ENCODE measurements at places on chromosomes 4 and X.

DNA sequence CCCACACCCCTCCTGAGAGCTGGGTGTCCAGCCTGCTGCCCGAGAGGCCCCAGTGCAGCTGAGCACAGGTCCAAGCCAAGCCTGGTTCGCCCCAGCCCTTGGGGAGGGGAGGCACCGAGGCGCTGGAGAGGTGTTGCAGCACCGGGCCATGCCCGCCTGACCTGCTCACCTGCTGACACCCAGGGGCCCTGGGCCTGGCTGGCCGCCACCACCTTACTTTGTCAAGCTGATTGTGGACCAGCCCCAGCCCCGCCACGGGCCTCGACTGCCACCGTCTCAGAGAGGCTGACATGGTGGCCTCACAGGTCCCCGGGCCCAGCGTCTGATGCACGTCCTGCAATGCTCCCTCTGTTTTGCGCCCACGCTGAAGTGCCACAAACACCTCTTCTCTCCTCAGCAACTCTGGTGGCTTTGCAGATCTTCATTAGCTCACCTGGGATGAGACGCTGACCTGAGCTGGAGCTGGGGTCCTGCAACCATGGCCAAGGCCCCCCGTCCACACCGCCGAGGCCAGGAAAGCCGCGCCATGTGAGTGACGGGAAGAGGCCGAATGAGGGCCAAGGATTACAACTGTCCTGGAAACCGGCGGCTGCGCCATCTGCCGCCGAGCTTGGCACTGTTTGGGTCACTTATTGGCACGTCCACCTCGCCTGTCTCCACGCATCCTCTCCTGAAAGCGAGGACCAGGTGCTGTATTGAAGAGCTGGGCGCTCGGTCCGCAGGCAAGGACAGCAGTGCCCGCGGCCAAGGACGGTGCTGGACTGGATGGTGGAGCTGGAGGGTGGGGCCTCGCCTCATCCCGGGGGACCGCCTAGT, 7.6 kb downstream of the CPLX1 start:
- DNase-seq, result no peak

DNA sequence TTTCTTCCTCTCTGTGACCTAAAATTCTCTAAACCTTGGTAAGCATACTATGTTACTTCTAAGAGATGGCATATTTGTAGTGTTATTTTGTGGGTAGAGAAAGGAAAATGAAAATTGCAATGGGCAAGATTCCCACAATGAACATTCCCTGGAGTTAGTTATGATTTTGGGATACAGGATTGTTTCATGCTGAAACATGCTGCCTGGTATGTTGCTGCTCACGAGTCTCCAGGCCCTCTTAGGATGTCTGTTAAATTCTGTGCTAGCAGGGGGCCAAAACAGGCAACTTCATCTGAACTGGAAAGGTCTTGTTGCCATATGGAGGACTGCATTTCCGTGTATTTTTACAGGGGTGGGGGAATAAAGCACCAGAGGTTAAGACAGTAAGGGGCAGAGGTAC, 18.9 kb upstream of the MSMO1 start:
- DNase-seq, result no peak

GRCh38 chr4:68349279-68349648, 626 bp downstream of the YTHDC1 start:
- DNase-seq, result peak; percentile 58

- DNase-seq, result no peak
Observed at GRCh38 chr4:147370473-147370872, 110.4 kb upstream of the EDNRA start.

DNA sequence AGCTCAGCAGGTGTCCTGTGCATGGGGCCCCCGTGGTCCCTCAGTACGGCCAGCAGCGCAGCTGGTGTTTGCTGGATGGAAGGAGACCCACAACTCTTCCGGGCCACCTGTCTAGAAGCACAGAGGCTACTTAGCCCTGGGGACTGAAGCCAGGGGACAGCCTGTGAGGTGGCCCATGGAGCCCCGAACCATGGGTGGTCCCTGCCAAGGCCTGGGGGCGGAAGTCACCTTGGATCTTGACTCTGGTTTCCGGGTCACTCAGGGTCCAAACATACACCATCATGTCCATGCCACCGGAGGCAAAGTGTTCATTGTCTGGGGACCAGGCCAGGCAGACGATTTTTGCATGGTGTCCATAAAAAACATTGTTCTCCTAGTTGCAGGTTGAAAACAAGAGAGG, 39.5 kb downstream of the WDR1 start:
- DNase-seq, result no peak

DNA sequence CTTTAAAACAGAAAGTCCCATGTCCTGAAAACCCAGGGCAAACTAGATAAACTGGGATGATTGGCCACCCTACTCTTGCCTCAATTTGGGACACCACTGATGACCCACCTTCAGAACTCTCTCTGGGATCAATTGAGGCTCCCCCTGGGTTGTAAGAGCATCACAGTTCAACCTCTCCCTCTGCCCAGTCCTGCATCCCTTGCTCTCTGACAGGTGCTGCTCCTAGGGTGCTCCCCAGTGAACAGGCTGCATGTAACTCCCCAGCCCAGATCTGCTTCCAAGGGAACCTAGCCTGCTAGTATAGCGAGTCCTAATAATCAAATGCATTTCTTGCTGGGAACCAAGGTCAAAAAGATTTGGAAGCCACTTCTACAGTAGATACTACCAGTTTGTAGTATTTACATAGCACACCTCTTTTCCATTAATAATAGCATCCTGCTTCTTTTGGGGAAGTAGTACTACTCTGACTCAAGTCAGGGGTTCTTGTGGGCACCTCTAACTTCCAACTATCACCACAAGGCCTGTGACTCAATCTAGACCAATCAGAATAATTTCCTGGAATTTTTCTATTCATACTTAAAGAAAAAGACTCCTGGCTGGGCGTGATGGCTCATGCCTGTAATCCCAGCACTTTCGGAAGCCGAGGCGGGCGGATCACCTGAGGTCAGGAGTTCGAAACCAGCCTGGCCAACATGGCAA, 42.1 kb upstream of the SPINK2 start:
- DNase-seq, result no peak

DNA sequence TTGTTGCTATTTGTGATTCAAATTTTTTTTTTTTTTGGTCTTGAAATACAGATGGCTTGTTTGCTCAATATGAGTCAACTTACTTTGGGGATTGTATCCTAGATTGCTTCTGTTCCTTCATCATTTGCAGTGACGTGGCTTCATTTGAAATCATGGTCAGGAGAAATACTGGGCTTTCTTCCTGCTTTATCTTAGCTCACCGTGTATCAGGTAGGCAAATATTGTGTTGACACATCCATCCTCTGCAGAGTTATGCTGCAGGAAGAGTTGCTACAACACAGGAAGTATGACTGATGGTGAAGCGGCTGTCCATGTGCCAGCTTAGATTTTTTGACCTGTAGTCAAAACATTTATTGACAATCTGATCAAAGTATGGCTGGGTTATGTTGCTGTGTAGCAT, 232.2 kb downstream of the C4orf33 start:
- peak; percentile 49 for DNase-seq

- no peak for DNase-seq
Observed at GRCh38 chrX:112761242-112762207, 79.1 kb downstream of the AMOT start.

DNA sequence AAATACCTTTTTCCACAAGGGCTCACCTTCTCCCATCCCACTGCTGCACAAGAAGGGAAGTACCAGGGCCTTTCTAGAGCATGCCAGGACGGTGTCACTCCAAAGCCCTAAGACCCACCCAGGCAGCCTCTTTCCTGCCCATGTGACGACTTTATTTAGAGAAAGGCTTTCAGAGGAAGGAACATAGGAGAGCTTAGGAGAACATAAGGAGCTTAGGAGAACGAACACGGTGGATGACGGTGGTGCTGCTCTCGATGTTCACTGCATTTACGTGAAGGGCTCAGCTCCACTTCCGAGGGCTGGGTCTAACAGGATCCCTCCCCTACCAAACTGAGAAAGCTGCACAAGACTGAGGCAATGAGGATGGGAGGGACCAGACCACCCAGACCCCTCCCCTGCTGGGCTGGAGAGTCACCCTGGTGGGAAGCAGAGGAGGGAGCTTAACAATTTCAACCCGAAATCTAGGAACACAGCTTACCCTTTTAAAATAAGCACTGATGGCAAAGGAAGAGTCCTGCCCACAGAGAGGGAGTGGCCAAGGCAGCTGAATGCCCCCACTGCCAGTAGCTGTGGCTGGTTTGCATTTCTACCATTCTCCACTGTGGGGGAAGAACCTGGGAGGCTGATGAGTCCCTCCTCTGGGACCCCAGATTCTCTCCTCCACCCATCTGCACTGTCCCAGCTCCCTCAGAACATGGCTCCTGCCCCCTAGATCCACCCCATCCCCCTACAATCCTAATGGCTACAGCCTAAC, 29.8 kb downstream of the ZFYVE28 start:
- no peak for DNase-seq

- DNase-seq, result no peak
Observed at GRCh38 chr4:134147941-134148340, 53.6 kb downstream of the PABPC4L start.

GRCh38 chr4:57064811-57065711, 45.1 kb downstream of the IGFBP7 start:
- DNase-seq, result no peak

DNA sequence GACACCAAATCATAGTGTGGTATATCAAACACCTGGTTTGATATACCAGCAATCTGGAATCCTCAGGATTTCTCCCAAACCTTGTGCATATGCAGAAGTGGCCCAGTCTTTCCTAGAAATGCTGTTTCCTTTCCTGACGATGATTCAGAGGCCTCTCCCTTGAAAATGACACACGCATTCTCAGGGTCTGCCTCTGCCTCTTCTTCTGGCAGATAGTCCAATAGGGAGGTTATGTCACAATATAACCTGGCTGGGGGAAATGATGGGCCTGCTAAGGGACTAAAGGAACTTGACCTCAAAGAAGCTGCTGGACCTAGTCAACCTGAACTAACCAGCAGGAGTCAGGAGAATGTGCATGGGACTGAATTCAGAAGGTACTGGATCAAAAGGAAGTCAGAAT, 435.2 kb downstream of the IDS start:
- no peak for DNase-seq

DNA sequence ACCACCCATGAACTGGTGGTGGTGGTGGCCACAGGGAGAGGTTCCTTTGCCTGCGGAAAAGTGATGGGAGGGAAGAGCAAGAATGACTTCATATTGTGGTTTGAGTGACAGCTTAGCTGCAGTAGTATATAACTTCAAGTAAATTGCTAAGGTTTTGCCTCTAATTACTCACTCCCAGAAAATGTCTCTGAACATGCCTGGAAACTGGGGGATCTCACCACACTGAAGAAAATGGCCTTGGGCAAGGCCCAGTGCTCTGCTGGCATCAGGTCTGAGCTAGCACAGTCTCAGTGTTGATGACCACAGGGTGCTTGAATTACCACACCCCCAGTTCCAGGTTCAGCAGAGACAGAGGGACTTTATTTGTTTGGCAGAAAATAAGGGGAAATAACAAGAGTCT, 2085.4 kb downstream of the ARAP2 start:
- DNase-seq, result no peak

- no peak for DNase-seq
Observed at GRCh38 chrX:19708683-19709082, 178.7 kb downstream of the SH3KBP1 start.

GRCh38 chr4:175930471-175930870, 118.4 kb upstream of the GPM6A start:
- no peak for DNase-seq

GRCh38 chr4:127362686-127363085, 270.1 kb upstream of the INTU start:
- no peak for DNase-seq

- DNase-seq, result no peak
Observed at GRCh38 chr4:48909697-48910096, 3.1 kb upstream of the OCIAD2 start.

GRCh38 chr4:105923497-105924238, 28.4 kb downstream of the NPNT start:
- DNase-seq, result no peak

GRCh38 chr4:114677346-114677979, 78.9 kb downstream of the UGT8 start:
- DNase-seq, result peak; percentile 3

DNA sequence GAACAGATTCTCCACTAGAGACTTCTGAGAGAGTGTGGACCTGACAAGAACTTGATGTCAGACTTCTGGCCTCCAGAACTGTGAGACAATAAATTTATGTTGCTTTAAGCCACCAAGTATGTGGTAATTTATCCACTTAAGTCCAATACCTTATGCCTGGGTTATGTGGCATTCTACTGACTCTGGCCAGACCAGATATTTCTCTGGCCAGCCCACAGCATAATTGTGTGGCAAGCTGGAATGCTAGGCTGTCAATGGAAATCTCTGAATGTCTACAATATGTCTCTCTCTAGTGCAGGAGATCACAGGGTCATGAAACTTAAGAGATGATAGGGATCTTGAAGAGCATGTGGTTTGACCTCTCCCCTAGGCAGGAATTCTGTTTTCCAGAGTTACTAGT, 251.0 kb downstream of the ZNF674 start:
- no peak for DNase-seq

- no peak for DNase-seq
Observed at GRCh38 chrX:125654501-125654900, 334.8 kb downstream of the TEX13C start.

GRCh38 chrX:68650491-68650890, 3.0 kb downstream of the STARD8 start:
- no peak for DNase-seq

- DNase-seq, result peak; percentile 52
Observed at GRCh38 chr4:139419388-139419914, 34.5 kb upstream of the RAB33B start.

GRCh38 chr4:21555083-21555482, 393.5 kb downstream of the KCNIP4 start:
- DNase-seq, result no peak

GRCh38 chrX:97398030-97398551, 514.4 kb downstream of the RPA4 start:
- DNase-seq, result no peak

GRCh38 chr4:100014616-100015015, 64.5 kb upstream of the H2AZ1 start:
- DNase-seq, result no peak

DNA sequence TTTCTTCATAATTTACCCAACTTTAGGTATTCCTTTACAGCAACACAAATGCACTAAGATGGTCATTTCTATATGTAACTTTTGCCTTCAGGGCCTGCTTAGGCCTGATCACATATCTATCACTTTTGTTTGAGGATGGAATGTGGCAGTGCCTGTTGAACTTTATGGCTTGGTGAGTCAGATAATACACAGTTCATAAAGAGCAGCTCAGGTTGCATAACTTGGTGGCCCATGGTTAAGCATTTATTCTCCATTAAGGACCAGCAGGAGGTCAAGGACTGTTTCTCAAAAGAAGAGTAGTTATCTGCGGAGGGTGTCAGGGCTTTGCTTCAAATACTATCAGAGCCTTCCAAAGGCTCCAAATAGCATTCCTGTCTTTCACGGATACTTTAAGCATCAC, 124.1 kb upstream of the PDHA2 start:
- no peak for DNase-seq

DNA sequence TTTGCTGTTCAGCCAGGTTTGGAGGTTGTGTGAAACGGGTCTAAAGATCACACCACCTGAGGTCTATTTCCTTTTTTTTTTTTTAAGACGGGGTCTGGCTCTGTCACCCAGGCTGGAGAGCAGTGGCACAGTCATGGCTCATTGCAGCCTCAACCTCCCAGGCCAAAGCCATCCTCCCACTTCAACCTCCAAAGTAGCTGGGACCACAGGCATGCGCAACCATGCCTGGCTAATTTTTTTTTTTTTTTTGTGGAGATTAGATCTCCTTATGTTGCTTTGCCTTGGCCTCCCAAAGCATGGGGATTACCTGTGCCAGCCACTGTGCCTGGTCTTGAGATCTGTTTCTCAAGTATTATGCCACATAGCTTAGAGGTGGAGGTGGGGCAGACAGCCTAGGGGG, 49.2 kb upstream of the ELOVL6 start:
- no peak for DNase-seq

GRCh38 chr4:175767150-175767549, 44.9 kb downstream of the GPM6A start:
- DNase-seq, result no peak
